NCI-H1436 treated with DMSO at 0.1 percent for 48 hours (cell line): ENCODE measurements at places on chromosomes 11 and 22.

- DNase-seq = no peak
Observed at GRCh38 chr11:86119906-86120305, 51.0 kb upstream of the PICALM start.

DNA sequence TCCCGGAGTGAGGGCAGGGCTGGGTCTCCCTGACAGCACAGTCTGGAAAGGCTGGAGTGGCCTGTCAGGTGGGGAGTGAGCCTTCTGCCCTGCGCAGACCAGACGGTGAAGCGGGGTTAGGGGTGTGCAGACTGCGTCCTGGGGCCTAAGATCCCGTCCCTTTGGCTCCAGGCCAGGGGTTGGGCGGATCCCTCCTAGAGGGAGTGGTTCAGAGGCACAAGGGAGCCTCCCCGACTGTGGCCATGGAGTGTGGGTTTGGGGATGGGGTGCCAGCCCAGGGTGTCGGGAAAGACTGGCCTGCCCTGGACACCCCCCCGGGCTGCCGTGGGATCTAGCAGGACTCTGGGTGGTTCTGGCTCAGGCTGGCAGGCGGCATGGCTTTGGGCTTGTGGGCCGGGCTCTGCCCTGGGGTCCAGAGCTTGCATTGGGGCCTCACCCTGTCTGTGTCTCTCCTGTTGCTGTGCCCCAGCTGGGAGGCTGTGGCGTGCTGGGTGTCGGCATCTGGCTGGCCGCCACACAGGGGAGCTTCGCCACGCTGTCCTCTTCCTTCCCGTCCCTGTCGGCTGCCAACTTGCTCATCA is 19.5 kb downstream of the TSPAN4 start:
- DNase-seq = no peak

- no peak for DNase-seq
Observed at GRCh38 chr22:39907047-39907446, 6.2 kb downstream of the GRAP2 start.

DNA sequence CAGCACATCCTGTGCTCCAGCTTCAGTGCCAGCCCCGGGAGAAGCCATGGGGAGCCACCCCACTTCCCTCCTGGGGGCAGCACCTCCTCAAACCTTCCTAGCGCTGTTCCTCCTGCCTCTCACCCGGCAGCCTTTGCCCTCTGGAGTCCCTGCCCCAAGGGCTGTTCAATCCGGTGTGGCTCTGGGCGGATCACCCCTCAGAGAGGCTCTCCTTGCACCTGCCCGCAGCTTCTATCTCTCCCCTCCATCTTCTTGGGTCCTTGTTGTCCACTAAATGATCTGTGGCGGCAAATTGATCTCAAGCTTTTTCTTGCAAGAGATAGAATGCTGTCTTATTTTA is 18.1 kb upstream of the CDKN1C start:
- no peak for DNase-seq

DNA sequence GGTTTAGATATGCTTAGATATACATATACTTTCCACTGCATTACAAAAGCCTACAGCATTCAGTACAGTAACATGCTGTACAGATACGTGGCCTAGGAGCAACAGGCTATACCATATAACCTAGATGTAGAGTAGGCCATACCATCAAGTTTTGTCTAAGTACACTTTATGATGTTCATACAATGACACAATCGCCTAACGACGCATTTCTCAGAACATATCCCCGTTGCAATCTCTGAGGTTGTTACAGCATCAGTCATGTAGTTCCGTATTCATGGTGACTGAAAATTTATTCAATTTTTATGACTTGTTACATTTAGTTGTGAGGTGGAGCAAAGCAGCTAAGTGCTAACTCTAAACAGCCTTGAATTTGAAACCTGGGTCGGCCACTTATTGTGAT is 6.7 kb downstream of the ZBTB44 start:
- DNase-seq = no peak

GRCh38 chr11:116833816-116834534 is 3.4 kb downstream of the APOA1 start:
- DNase-seq = no peak

GRCh38 chr22:40638261-40638660 is 1.7 kb upstream of the MRTFA start:
- DNase-seq = no peak

DNA sequence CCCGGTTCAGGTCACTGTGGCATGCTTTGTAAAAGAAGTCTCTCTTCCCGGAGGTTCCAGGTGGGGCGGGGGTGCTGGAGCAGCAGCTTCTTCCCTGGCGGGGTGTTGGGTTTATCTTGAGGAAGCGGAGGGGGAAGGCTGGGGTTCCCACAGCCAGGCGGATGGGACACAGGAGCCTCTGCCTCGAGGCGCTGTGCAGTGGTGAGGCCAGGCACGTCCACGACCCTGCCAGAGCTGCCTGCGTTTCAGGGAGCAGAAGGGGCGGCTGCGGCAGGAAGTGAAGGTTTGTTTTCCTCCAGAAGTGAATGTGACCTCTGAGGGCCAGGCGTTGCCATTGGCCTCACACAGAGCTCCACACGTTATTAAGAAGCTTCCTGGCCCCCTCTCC is 20.1 kb upstream of the ADORA2A start:
- DNase-seq = no peak

DNA sequence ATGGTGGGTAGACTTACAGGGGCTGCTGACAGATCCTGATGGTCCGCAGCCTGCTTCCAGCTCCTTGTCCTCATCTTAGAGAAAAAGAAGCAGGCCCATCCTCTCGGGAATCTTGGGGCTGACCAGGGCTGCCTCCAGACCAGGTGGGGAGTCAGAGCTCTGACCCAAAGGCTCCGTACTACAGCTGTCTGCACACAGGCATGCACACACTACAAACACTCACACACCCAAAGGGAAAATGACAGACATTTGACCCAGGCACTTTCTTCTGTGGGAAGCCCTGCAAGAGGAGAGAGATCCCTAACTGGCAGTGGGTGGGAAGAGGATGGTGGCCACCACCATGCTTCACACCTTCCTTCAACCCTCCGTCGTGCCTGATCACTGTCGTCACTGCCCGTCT is 46.9 kb upstream of the MYOD1 start:
- DNase-seq = no peak
